Erythroblast (primary cell): ENCODE measurements at places on chromosomes 6 and 20.

DNA sequence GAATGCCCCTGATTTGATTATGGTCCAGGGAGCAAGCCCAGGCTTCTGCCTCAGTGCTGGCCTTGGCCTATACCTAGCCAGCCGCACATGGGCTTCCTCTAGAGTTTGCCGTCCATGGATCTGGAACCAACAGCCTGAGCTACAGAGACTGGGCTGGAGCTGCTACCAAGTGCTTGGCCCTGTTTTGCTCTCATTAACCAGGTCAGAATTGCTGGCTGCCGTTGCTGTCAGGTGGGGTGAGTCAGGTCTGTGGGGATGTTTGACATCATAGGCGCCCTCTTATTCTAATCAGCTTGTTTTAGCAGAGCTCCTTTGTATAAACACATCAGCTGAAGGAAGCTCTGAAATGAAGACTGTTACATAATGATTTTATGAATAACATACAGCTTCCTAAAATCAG lies 83.1 kb upstream of the PHACTR2 start:
- DNase-seq, result no peak

DNA sequence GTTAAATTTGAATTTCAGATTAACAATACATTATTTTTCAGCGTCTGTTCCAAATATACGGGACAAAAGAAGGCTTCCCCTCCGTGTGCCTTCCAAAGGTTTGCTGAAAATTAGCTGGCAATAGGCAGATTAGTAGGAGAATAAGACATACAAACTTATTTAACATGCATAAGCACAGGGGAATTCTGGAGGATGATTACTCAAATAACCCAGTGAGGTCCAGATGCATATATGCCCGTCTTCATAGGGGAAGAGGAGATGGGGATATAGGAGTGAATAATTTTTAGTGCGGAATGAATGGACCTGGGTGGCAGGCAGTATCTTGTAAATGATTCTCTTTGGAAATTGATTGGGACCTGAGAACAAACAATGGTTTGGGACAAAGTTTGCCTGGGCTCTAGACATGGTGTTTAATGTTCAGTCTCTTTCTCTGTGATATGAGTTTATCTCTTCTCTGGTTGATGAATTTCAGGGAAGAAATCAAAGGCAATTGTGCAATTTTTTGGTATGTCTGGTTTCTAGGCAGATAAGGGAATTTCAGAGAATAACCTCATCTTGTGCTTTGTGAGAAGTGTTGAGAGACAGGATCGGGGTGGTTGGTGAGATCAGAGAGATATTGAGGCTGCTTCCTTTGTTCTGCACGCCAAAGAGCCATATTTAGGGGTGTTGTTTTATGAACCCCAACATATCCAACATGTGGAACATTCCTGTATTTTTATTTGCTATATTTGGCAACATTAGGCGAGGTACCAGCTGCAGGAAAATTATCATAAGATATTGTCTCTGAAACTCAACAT lies 63.7 kb downstream of the MKKS start:
- no peak for DNase-seq

- peak; percentile 79 for DNase-seq
Observed at GRCh38 chr6:137903933-137904821, 37.1 kb downstream of the TNFAIP3 start.

- DNase-seq, result no peak
Observed at GRCh38 chr20:50852085-50852484, 57.2 kb downstream of the BCAS4 start.

DNA sequence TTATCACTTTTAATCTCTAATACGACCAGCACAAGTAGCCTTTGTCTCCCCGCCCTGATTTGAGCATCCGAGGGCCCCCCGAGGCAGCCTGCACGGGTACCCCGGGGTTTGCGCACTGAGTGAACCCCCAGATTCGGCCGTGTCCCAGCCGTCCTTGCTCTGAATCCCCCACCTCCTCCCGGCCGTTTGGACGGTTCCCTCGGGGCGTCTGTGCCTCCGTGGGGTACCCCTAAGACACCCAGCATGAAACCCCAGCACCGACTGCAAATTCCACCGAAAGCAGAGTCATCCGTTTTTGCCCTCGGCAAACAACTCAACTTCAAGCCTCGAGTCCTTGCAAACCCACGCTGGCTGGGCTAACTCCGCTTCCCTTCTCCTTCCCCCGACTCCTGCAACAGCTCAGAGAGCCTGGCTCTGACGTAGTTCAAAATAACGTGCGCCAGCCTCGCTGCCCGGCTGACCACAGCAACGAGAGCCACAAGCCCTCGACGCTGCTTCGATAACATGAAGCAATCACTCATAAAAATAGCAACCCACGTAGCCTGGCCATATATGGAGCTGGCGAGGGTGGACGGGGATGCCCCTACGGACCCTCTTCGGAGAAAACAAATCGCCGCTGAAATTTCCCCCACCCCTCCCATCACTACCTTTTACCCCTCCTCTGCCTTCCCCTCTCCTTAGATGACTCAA lies 764 bp upstream of the SNAP25 start:
- no peak for DNase-seq

DNA sequence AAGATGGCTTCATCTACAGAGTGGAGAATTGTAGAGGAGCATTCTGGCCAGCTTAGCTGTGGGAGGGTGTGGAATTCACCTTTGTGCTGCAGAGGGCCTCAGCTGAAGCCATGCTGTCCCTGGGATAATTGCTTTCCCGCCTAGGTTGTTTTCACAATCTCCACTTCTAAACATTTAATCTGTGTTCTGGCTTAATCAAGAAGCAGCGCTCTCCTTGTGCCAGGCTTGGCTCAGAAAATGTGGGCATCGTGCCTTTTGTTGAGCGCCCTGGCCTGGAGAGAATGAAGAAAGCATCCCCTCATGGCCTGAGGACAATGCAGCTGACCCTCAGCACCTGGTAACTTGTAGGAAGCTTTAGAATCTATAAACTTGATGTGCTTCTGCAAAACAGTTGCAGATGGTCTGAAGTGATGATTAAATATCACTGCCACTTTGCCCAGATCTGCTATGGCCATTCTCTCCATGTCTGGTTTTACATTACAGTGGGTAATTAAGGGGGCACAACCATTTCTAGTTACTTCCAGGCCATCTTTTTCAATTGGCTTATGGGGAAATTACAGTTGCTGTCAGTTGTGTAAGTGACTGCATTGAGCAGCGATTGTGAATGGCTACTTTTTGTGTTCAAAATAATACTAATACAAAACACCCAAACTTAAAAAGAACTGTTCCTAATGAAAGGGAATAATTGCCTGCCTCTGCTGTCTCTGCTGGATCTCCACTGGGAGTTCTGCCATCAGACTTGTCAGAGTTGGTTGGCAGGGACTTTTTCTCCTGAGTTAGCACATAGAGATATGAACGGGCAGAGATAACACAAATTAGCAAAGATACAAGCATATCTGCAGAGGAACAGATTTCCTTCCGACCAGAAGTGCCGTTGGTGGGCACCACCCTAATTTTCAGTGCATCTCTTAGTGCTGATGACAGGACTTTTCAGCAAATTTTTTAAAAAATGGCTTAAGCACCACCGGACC lies 18.4 kb downstream of the CTNNBL1 start:
- peak; percentile 46 for DNase-seq

GRCh38 chr6:150169609-150170008 lies 26.8 kb downstream of the PPP1R14C start:
- no peak for DNase-seq

DNA sequence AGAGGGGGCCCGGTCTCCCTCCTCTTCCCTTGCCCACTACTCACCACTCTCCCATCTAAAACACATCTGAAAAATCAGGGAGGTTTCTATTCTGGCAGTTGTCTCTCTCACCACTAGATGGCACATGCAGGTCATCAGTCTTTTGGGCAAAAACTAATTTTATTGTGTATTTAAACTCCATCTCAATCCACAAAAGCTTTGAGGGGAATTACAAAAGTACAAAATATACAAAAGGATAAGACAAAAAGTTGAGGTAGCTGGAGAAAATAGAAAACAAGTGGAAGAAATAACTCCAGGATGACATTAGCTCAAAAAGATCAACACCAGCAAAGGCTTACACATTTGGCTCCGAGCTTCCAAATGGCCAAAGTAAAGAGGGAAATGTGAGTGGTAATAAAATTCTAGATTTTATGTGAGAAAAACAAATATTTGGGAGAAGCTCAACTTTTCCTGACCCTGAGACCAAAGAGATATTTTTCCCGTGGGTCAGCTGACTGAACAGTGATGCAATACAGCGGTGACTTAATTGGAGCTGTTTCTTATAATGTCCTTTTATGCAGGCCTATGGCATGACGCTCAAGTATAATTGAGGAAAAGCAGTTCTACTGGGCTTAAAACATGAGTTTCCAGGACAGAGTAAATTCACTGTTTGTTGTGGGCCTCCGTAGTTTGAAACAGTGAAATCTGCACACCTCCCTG lies 79.8 kb upstream of the CHD6 start:
- peak; percentile 53 for DNase-seq

DNA sequence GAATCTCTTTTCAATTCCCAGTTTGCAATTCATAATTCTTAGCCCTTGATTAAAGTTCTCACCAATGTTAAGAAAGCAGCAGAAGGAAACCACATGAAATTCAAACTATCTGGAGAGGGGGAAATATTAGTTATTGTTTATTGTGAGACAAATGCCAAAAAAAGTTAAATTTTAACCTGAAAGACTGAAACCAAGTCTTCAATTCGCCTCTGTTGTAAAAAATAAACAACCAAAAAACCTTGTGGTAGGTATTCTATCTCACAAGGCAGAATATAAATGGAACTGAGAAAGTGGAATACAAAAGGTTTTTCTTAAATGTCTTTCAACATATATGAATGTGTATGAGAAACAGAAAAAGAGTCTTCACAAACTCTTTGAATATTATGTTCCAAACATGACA lies 24.8 kb downstream of the TMX4 start:
- no peak for DNase-seq

- DNase-seq, result no peak
Observed at GRCh38 chr20:57653910-57654309, 33.7 kb upstream of the ZBP1 start.

DNA sequence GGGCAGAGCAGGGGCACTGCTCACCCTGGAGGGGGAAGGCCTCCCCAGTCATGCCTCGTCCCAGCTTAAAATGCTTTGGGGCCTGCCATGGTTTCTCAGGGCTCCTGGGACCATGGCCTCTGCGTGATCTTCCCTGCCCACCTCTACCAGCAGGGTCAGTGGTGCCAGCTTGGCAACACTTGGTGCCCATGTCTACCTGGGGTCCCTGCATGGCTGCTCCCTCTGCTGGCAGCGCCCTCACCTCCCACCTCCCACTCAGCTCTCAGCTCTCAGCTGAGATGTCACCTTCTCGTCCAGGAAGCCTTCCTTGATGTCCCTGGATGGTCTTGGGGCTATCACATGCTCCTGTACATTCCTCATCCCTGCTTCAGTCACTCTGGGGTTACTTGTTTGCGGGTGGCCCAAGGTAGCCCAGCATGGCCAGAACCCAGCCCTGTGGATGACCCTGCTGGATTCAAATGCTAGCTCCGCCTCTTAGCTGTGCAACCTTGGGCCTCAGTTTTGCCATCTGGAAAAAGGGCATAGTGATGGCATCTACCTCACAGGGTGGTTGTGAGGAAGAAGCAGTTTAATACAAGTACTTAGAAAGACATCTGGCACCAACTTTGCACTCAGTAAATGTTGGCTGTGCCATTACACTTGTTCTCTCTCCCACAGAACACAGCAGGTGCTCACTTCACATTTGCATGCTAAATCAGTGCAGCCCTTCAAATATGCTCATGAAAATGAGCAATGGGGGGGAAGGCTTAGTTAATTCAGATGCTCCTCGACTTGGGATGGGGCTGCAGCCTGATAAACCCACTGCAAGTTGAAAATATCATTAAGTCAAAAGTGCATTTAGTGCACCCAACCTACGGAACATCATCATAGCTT lies 53.5 kb upstream of the PTPN1 start:
- DNase-seq, result no peak

DNA sequence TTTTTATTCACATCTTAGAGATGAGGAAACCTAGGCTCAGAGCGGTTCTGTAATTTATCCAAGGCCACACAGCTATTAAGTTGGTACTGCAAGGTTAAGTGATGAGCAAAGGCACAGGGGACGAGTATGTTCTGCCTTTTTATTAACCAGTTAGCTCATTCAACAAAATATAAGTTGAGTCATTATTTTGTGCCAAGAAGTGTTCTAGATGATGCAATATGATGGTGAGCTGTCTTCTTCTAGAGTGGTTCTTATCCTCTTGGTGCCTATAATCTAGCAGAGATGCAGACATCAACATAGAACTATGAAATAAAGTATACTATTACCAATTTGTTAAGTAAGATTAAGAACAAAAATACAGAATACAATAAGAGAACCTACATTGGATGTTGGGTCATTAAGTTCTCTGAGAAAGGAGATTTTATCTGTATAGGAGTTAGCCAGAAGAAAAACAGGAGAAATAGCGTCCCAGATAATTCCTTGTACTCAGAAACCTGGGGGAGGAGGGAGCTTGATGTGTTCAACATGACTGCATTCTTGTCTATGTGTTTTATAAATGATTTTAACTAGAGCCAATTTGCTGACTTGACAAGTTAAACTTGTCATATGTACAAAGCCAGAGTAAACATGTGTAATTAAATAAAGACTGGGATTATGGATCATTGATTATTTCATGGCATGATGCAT lies 122.3 kb downstream of the TBXT start:
- no peak for DNase-seq

DNA sequence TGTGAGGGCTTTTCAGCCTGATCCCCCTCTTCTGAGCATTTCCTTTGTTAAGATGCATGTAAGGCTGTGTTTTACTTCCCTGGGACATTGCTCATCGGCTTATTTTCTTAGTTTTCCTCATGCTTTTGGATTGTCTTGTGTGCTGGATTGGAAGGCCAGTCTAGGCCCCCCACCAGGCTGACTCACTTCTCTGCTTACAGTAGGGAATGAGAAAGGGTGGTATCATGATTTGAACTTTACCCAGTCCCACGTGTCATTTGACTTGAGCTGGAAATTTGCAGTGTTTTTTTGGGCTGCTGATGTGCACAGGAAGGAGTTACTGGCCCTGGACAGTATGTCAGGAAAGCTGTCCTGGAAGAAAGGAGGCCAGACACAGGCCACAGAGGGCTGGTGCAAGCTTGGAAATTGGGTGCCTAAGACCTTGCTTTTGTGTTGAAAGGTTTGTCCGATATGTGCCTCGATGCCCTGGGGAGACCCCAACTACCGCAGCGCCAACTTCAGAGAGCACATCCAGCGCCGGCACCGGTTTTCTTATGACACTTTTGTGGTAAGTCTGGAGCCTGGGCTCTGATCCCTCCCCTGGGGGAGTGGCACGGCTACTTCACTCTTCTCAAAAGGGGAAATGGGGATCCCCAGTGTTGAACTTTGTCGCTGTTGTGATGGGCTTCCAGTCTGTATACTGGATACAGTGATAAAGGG lies 12.8 kb downstream of the RNF114 start:
- no peak for DNase-seq

DNA sequence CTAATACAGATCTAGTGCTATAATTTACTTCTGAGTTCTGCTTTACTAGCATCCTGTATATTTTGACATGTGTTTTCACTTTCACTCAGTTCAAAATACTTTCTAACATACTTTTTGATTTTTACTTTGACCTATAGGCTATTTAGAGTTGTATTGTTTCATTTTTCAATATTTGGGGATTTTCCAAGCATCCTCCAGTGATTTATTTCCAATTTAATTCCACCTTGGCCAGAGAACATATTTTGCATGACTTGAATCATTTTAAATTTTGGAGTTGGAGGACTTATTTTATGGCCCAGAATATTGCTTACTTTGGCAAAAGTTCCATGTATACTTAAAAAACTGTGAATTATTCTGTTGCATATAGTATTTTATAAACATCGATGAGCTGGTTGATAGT lies 1215.6 kb upstream of the MAP3K7 start:
- no peak for DNase-seq

GRCh38 chr6:81838031-81838430 lies 85.5 kb upstream of the TENT5A start:
- DNase-seq, result peak; percentile 6

GRCh38 chr6:54291738-54292137 lies 16.5 kb upstream of the TINAG start:
- no peak for DNase-seq
